Activated T-helper 1 cell treated with anti-CD3 and anti-CD28 coated beads, Interleukin-2, amount 50 U/mL, for 16 hours (primary cell): ENCODE measurements at places on chromosomes 6 and 20.

GRCh38 chr20:18052856-18053255, 4.9 kb downstream of the OVOL2 start:
- DNase-seq = no peak

DNA sequence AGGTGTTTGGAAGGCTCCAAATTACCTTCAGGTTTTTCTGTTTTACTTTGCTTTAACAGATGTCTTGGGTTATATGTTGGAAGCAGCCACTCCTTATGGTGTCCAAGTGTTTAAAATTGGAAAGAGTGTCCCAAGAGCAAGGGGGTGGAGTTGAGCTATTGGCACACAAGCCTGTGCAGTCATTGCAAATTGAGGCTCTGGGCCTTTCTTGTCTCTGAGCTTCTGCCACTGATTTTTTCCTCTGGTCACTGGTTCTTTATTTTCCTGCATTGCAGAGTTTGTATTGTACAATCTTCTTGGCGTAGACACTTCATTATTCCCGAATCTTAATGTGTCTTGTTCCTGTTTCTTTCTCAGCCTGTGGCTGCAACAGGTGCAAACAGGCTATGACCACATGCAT, 598.8 kb downstream of the RNF144B start:
- no peak for DNase-seq

GRCh38 chr20:64010711-64011237, 25.2 kb upstream of the C20orf204 start:
- no peak for DNase-seq

DNA sequence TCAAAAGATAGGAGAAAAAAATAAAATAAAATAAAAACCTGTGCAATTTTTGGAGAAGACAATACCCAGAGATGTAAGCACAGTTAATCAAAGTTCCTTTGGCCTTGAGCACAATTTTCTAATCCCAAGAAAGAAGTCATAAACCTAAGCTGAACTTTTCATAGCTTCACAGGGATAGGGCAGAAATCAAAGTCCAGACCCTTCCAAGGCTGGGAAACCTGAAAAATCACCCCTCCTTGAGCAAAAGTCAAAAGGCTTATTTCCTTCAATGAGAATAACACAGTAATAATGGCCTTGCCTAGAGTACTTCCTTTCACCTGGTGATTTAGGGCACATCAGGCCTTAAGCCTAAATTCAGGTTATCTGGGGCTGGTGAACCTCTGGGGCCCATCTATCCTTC, 415.0 kb upstream of the BTBD3 start:
- DNase-seq = no peak

GRCh38 chr6:9307786-9308185, 872.4 kb upstream of the SLC35B3 start:
- DNase-seq = no peak

GRCh38 chr6:119602215-119603178, 252.9 kb upstream of the MAN1A1 start:
- DNase-seq = no peak

DNA sequence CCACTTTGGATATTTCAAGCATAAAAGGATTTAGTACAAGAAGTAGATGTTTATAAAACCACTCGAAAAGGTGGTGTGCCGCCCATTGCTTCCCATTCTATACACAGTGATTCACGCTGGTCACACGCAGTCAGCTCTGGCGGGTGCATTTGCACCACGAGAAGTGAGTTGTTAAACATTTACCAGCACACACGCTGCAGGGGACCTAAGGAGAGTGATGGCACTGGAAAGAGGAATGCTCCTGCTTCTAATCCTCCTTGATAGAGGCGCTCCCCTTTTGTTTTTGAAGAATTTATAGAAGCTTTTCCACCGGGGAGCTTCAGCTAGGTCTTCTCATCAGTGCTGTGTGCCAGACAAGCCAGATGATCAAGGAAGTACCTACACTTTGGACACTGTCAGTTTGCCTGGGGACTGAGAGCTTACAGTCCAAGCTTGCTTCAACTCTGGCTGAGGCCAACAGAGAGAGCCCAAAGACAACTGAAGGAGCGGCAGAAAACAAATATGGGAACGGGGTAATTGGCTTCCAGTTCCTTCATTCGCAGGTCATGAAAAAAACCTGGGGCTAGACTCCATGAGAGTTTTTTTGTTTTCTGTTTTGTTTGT, 31.2 kb downstream of the MUC22 start:
- DNase-seq = no peak

DNA sequence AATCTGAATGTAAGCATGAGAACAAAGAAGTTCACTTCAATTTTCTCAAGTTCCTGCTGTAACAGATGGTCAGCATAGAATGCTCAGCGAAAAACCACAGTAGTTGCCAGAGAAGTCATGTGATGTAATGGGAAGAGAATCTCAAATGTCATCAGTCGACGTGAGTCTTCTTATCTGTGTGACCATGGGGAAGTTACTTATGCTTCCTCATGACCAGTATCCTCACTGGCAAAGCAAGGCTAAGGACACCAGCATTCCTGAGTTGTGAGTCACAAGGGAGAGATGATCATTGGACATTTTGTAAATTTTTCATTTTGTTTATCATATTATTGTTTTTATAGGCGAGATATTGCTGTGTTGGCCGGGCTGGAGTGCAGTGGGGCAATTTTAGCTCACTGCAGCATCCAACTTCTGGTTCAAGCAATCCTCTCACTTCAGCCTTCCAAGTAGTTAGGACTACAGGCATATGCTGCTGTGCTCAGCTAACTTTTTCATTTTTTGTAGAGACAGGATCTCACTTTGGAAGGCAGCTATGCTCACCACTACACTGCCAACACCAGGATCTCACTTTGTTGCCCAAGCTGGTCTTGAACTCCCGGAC, 21.9 kb downstream of the SGK1 start:
- DNase-seq = no peak

DNA sequence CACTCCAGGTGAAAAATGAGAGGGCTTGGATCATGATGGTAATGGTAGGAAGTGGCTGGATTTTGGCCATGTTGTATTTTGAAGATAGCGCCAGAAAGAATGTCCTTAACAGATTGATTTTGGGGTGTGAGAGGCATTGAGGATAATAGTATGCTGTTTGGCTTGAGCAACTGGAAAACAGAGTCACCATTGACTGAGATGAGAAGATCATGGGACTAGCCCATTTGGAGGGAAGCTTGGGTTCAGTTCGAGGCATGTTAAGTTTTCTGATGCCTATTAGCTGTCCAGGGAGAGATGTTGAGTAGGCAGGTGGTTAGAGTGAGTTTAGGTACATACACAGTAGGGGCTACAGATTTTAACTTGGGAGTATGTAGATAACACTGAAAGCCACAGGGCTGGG, 23.3 kb downstream of the PLCG1 start:
- DNase-seq = no peak

DNA sequence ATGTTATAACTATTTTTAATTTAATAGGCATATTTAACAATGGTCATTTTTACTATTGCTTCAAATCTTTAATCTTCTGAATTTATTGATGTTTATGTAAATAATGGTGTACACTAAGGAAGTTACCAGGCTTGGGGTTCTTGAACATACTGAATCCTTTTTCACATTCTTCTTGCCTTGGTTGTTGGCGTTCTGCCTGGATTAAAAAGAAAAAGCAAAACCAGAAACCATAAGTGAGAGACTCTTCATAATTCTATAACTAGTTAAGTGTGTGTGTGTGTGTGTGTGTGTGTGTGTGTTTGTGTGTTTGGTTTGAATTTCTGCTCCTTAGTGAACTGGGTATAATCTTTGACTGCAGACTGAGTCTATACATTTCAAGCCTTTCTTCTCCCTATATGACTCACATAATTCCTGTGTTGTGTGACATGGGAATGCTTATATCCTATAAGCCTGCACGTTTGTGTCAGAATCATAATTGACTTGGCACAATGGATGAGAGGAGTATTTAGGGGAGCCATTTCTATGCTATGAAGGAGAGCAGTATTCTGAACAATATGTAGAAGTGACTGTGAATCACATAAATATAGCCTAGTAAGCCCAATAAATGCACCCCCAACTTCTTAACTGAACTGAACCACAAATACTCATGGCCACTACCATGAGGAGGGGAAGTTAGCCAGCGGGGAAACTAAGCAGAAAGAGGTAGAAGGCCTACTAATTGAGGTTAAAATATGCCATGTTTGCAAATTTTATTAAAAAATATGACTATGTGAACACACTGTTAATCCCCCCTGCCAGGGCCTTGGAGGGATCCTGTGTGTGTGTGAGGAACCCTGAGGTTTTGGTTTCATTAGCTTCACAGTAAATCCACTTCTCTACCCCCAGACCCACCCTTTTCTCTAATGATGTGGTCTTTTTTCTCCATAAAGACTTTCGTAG, 425.5 kb downstream of the BCKDHB start:
- DNase-seq = no peak

GRCh38 chr6:3284436-3284876, 25.7 kb downstream of the PSMG4 start:
- no peak for DNase-seq
